ENCODE measurements at places on chromosomes 1 and 21.

GRCh38 chr21:36022427-36023091 lies 37.8 kb downstream of the SETD4 start:
- DNase-seq, result no peak

DNA sequence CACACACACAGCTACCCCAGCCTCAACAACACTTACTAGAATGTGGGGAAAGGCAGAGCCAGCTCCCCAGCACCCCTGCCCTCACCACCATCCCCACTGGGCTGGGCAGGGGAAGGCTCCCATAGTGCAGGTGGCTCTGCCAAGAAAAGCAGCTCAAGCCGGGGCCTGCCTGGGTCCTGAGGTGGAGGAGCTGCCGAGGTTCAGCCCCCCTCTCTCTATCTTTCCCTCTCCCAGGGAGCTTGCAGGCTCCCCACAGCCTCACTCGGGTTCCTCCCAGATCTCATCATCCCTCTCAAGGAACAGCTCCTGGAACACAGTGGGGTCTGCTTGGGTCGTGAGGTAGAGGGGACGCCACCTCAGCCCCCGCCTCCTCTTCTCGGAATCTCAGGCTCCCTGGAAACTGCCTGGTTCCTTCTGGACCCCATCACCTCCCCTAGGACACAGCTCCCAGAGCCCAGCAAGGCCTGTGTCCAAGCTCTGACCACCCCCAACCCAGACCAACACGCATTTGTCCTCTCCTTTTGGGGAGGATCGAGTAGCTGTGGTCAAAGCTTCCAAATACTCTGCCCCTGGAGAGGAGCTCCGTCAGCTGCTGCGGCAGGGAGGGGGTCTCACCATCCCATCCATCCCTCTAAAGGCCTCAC lies 704 bp downstream of the S100A16 start:
- no peak for DNase-seq

DNA sequence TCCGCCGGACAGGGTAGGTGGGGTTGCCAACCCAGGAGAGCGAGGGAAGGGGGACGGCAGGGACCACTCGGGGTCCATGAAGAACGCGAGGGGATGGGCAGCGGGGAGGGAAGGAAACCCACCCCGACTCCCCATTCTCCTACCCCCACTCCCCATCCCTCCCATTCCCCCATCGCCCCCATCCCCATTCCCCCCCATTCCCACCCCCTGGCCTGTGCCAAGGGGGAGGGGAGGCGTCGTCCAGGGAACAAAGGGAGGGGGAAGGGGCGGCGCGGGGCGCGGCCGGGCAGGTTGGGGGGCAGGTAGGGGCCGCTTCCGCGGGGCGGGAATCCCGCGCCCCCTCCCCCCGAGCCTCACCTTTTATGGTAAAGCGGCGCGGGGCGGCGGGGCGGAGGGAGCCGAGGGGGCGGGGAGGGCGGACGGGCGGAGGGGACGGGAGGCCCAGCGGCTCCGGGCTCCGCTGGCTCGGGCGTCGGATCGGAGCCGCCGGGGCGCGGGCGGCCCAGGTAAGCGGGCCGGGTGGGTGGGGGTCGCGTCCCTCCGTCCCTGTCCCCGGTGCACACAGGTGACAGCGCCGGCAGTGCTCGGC lies at the start of gene FBLIM1:
TSS of gene FBLIM1 (plus strand) at position 453 of the 589 bp plus-strand sequence. CDS start 6,189 bp downstream, outside the sequence.
- no peak for DNase-seq

GRCh38 chr1:78829644-78830043 lies 176.9 kb downstream of the ADGRL4 start:
- no peak for DNase-seq

DNA sequence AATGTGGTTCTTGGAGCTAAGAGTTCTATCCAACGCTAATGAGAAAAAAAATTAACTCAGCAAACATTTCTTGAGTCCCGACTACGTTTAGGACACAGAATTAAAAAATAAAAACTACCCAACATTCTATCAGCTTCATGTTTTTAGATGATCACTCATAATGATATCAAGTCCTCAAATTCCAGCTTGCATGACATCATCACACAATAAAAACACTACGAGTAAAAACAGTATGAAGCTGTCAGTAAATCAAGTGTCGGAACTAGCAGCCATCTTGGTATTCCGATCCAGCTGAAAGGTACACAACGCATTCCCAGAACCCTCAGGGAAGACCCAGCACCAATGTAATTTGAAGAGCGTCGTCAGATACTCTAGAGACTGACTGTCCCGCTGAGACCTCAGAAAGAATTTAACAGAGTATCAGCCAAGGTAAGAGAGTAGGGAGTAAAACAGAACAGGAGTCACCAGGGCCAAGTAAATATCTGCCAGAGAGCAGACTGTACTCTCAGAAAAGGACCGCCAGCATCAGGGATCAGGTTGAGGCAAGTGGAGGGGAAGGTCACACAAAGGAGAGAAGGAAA lies 57.0 kb downstream of the NRIP1 start:
- no peak for DNase-seq

DNA sequence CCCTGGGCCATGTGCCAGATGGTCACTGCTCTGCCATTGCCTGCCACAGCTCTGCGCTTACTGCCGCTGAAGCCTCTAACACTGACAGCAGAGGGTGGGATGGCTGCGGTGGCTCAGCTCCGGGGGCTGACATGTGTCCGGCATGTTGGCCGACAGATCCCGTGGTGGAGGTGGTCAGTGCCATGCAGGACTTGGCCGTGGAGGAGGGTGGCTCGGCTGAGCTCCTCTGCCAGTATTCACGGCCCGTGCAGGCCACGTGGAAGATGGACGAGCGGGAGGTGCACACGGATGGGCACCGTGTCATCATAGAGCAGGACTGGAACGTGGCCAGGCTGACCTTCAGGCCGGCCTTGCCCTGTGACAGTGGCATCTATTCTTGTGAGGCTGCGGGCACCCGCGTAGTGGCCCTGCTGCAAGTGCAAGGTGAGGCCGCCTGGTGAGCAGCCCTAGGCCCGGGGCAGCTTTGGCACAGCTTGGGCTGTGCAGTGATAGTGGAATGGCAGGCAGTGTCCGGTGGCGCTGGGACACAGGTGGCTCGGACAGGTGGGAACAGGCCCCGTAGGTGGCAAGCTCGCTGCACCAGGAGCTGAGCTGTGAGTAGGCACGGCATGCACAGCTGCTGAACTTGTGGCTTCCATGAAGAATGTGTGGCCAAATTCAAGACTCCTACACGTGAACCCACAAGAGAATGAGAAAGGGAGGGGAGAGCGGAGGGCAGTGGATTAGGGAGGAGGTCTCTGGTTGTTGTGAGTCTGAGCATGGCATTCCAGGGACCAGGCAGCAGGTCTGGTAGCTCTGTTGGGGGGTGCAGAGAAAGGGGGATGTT lies 91.8 kb downstream of the TRIM11 start:
- no peak for DNase-seq

GRCh38 chr1:11483581-11484320 lies 4.8 kb downstream of the DISP3 start:
- DNase-seq, result no peak

- DNase-seq, result no peak
Observed at GRCh38 chr21:43879348-43880110, 14.5 kb downstream of the AGPAT3 start.

DNA sequence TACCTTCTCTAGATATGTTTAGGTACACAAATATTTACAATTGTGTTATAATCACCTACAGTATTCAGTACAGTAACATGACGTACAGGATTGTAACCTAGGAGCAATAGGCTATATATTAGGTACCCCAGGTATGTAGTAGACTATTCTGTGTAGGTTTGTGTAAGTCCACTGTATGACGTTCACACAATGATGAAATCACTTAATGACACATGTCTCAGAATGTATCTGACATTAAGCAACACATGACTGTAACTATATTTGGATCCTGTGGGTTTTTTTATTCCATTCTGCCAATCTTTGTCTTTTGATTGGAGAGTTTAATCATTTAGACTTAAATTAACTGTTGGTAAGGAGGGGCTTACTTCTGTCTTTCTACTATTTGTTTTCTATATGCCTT lies 52.1 kb downstream of the STYXL2 start:
- DNase-seq, result no peak

GRCh38 chr1:156502894-156503697 lies 2.5 kb upstream of the MEF2D start:
- peak; percentile 48 for DNase-seq

DNA sequence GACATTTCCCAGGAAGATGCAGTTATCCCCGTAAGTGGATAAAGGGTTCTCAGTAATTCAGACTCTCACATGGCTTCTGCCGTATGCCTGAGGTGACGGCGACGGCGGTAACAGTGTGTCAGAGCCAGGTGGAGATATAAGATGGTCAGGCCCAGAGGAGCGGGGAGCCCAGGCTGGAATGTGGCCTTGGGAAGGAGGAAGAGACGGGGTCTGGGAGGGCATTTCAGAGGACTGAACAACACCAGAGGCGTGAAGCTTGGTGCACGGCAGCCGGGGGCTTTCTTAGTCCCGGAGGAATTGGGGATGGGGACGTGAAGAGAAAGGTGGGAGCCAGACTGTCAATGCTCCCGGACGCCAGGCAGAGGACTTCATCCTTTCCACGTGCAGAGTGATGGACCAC lies 1.0 kb downstream of the RER1 start:
- DNase-seq, result no peak

GRCh38 chr21:38525454-38525853 lies 27.2 kb upstream of the ERG start:
- no peak for DNase-seq

DNA sequence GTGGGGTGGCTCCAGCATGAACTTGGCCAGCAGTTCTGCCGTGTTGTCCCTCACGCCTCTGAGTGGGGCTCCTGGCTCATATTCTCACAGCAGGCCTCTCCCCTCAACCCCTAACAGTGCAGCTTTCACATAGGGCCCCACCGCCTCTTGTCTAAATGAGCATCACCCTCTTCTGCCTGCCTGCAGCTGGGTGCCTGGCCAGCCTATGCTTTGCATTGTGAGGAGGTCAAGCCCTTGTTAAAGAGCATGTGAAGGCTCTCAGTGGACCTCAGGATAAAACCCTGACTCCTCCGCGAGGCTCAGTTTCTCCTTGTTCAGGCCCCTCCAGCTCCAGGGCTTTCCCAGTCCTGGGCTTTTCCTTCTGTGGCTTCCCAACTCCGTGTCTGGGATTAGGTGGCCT lies 34.8 kb downstream of the CRYAA start:
- no peak for DNase-seq

- DNase-seq, result no peak
Observed at GRCh38 chr21:34878501-34878900, 170.6 kb downstream of the RUNX1 start.

DNA sequence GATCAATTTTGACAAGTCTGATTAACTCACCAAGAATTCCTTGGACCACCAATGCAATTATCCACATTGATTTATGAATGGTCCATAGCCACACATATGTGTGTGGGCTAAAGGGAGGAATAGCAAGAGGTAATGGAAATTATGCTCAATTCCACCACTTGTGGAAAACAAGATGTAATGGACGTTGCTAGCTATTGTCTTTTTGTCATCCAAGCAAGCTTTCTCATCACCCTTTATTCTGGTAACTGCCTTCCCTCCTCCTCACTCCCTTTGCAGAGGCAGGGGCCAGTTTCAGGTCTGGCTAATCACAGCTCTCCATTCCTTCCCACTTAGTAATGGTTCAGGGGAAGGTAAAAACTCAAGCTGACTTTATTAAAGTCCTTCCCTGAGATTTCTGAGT lies 24.7 kb upstream of the RAB3GAP2 start:
- DNase-seq, result no peak

- DNase-seq, result no peak
Observed at GRCh38 chr1:10304295-10304694, 93.9 kb downstream of the KIF1B start.

DNA sequence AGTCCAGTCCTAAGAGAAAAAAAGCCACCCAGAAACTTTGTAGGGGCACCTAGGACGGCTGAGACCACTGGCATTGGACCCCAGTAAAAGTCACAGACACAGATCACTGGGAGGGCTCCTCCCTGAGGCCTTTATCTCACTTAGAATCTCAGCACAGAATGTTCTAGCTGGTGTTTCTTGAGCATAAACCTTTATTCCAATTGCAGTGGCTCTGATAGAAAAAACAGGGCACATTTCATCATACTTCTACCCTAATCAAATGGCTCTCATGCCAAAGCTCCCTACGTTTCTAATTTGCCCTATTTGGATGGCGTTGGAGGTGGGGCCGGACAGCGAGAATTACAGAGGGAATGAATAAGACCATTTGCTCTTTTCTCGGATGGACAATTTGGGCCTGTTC lies 53.8 kb downstream of the NGF start:
- DNase-seq, result no peak

DNA sequence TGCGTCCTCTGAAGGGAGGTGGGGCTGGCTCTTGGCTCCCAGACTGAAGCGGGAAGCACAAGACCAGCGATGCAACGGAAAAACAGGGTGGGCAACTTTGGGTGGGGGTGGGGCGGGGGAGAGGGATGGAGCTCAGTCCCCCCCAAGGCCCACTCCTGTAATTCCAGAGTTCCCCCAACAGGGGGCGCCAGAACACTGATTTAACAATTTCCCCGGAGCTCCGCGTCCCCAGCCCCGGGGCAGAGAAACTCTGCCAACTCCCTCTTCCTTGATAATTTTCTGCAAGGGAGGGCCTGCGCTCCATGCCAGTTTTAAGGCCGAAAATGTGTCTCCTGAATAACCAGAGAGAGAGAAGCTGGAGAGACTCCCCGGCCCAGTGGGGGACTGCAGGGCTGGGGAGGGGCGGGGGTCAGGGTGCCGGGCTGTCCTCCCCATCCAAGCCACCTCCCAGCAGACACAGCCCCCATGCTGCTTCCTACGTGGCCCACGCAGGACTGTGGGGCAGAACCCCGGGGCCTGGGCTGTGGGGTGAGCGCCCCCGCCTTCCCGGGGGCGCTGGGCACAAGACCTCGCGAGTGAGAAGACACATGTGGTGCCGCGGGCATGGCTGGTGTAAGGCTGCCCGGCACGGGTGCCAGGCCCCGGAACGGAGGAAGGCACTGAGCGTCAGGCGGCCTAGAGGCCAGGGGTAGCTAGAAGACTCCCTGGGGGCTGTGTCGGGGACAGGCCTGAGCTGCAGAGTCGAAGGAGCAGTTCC lies 51.4 kb downstream of the KIF21B start:
- peak; percentile 39 for DNase-seq

DNA sequence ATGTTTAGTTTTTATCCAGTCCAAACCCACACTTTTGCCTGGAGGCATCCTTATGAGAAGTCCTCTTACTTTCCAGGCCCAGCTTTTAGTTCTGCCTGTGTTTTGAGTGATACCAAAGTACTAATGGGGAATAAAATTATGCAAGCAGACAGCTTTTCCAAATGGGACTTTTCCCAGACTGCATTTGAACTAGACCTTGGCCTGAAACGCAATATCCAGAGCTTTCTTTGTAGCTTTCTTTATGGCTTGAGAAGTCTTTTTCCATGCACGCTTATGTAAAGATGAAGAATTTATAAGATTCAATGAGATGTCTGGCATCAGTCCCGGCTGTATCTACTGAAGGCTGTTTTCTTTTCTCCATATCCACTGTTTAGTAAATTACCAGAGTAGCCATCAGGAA lies 236.6 kb upstream of the RAB4A start:
- no peak for DNase-seq

Measured in nucleus accumbens (tissue), 56 donors.